ENCODE measurements at places on chromosomes 6 and 20.

DNA sequence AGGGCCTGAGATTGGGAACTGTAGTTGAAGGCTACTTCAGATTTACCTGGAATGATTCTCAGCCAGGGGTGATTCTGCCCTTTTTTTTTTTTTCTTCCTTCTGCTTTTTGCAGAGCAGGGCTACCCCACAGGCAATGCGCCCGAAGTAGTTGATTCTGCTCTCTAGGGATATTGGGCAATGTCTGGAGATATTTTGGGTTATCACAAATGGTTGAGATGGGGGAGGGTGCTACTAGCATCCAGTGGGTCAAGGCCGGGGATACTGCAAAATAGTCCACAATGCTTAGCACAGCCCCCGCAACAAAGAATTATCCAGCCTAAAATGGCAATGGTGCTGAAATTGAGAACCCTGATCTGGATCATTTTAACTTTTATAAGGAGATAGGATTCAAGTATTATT is 71.2 kb upstream of the ZMYND8 start:
- DNase-seq, result no peak

GRCh38 chr6:69789578-69789977 is 7.2 kb downstream of the LMBRD1 start:
- DNase-seq, result no peak

GRCh38 chr6:134363323-134364039 is 45.6 kb upstream of the SGK1 start:
- DNase-seq, result no peak

DNA sequence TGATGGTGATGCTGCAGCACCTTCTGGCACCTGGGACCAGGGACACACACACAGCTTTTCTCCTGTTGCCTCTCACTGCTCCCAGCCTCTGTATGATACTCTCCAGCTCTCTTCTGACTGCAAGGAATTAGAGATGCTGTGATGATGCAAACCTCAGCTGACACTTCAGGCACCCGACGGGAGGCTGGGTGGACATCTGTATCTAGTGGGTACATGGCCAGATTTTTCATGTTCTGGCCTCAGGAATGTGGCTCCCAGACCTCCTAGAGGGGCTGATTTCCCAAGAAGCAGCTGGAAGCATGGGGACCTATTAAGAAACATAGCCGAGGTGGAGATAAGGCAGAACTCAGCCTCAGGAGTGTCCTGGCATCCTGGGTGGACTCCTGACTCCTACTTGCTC is 6.8 kb upstream of the EPB41L1 start:
- DNase-seq, result no peak

DNA sequence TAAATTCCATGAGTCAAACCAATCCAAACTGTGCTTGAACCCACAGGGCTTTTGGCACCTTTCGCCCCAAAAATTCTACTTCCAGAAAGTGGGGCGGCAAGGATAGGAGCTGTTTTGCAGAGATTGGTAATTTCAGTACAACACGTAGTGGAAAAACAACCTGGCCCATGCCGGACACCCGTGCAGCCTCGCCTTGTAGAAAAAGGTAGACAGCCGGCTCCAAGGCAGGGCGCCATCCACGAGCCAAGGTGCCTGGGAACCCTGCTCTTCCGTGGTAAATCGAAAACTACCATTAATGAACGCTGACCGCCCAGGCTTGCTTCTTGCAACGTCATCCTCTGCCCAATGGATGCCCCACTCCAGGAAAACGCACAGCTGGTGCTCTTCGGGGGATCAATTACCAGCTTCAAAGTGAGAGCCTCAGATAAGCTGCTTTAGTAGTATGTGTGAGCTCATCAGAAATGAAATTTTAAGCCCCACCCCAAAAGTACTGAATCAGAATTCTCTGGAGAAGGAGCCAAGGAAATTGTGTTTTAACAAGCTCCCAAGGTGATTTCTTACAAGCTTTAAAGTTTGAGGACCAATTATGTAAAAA is 1.8 kb downstream of the OOEP start:
- no peak for DNase-seq

DNA sequence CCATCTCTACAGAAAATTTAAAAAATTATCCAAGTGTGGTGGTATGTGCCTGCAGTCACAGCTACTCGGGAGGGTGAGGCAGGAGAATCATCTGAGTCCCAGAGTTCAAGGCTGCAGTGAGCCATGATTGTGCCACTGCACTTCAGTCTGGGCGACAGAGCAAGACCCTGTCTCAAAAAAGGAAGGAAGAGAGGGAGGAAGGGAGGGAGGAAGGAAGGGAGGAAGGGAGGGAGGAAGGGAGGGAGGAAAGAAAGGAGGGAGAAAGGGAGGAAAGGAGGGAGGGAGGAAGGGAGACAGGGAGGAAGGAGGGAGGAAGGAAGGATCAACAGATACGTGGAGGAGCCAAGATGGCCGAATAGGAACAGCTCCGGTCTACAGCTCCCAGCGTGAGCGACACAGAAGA is 90.1 kb downstream of the ZNF217 start:
- DNase-seq, result no peak

- peak; percentile 40 for DNase-seq
These were observed 4.5 kb upstream of the EBF4 start for GRCh38 chr20:2688041-2688591.

- no peak for DNase-seq
These were observed 107.7 kb upstream of the CDYL start for GRCh38 chr6:4668271-4669179.

DNA sequence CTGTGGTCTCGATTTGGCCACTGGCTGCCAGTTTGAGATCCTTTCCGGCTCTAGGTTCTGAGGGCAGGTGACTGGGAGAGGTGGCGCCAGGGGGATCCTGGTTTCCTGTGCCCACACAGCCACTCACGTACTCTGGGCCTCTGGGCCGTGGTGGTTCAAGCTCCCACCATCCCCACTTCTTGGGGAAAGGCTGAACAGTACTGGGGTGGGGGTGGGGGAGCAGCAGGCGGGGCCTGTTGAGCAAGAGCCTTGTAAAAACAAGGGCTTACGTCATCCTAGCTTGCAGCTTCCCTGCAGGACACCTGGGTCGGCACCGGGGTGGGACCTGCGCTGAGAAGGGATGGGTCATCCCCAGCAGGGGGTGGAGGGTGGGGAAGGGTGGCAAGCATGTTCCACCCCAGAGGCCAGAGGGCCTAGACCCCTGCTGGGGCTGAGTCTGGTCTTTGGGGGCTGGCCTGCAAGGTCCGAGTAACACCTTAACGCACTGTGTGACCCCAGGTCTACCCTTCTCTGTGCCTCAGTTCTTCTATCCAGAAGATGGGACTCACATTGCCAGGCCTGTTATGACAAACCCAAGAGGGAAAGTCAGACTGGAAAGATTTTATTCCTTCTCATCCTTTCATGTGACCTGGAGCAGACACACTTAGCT is 3.1 kb upstream of the CEBPB start:
- DNase-seq, result no peak

- DNase-seq, result no peak
These were observed 464 bp downstream of the EHMT2 start for GRCh38 chr6:31896856-31897611.

DNA sequence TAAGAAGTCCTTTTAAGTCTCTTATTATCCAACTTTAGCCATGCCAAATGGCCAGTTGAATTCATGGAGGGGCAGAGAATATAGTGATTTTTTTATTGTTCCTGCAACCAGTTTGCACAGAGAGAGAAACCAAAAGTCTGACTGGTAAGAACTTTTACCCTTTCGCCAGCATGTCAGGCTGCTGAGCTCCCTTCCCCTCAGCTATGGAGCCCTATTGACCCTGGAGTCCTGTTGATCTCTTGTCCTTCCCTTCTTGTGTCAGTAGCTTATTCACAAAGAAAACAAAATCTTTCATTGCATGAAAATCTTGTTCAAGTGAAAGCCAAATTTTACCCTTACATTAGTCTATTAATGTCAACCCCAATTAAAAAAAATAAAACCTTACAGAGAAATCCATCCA is 1.5 kb upstream of the SLC22A1 start:
- no peak for DNase-seq

DNA sequence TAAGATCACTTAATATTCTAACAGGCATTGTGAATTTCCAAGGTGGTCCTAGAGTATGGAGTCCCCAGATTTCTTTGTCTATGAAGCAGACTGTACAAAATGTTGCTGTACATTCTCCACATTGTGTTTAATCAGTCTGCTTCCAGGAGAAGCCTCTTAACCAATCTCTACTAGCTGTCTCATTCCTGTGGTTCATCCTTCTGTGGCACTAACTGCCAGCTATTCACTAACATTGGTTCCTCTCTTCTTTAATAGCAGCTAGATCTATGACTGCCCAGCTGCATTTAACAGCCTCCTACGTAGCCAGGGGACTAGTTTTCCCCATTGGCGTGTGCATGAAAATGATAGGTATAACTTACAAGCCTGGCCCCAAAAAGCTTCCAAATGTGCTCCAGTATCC is 395.4 kb downstream of the SAMD5 start:
- no peak for DNase-seq

GRCh38 chr6:48542191-48542590 is 431.2 kb upstream of the PTCHD4 start:
- no peak for DNase-seq

GRCh38 chr6:44289726-44290260 is 19.5 kb downstream of the TMEM151B start:
- DNase-seq, result no peak

GRCh38 chr20:40497899-40498691 is 190.9 kb downstream of the MAFB start:
- DNase-seq, result no peak

DNA sequence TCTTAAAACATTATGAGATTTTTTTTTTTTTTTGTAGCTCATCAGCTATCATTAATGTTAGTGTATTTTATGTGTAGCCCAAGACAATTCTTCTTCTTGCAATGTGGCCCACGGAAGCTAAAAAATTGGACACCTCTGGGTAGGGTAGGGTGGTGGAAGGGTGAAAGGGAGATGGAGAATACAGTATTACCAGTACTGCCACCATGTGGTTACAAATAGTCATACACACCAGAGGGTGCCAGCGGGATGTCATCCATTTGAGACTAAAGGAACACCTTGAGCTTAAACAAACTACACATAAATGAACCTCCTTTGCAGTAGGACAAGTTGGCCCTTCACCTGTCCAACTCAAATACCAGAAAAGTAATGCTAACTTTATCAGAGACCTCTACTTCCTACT is 601.9 kb downstream of the HTR1B start:
- no peak for DNase-seq
